Brain pericyte (primary cell): ENCODE measurements at places on chromosomes 1 and 21.
A peak's percentile ranks its signal among the peaks of the same experiment; 100 is the strongest.

DNA sequence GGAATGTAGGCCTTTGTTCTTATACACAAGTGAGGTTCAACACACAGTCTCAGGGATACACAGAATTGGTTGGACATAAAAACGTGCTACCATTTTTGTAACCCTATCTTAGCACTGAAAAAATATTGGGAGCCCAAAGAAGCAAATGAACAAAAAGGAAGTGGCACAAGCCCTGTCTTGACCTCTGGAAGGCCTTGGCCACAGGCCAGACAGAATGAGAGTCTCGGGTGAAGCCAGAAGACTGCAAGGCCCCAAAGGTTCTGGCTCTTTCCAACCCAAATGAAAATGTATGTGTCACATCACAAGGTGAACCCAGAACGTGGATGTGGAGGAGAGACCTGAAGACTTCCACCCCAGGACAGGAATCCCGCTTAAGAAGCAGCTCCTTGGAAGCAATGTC lies 57.3 kb downstream of the PGBD5 start:
- no peak for DNase-seq

DNA sequence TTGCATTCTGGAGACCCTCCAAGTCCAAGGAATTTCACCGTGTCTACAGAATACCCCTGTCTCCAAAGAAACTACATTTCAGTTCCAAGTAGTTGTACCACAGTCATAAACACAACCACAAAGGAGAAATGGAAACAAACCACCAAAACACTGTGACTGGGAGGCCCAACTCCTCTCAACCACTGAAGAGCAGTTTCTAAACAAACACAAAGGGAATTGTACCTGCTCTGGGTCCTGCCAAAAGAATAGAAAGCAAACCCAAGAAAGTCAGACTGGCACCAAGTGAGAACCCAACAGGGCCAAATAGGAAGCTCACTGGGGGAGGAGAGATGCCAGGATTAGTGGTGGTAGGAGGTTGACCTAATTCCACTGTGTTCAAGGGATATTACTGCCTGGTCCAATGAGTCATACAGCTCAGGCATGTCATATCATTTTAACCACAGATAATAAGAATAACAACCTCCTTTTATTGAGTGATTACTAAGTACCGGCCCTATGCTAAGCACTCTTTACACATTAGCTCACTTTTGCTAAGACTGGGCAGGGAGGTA lies 123.9 kb upstream of the PPP2R5A start:
- no peak for DNase-seq

DNA sequence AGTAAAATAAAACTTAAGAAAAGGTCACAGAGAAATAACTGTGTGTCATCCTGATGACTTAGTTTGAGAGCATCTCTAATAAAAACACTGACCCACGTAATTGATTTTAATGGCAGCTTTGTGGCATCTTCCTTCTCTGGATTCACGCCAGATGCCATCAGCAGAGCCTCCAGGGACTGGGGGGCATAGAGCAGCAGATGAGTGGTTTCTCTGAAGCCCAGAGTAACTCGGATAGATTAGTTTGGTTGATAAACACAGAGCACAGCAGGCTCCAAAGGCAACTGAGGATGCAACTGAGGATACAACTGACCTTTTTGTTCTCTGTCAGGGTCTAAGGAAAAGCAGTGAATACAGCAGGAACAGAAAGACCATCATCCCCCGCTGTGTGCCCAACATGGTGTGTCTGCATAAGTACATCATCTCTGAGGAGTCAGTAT lies 180.8 kb downstream of the RPS6KC1 start:
- DNase-seq: peak; percentile 73

DNA sequence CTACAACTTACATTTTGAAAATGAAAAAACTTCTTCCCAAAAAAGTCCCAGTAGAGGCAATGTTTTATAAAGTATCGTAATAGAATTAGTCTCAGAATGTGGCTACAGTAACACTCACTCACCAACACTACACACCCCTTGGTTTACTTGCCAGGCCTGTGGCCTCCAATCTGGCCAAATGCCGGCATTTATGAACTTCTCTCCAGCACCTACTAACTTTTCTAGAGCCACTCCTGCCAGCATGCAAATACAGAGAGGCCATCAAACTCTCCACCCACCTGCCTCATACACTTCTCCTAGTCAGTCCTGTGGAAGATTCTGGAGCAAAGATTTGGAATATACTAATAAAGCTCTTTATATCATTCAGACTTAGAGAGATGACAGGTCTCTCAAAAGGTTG lies 32.3 kb downstream of the STPG1 start:
- DNase-seq: no peak

- no peak for DNase-seq
Observed at GRCh38 chr21:45356251-45356650, 48.7 kb upstream of the COL18A1 start.
